ENCODE measurements at places on chromosomes 12 and 14. TPM values are rescaled to one million over a fixed set of nuclear protein-coding genes. Genes with fewer than 3 reads are reported as not detected.

DNA sequence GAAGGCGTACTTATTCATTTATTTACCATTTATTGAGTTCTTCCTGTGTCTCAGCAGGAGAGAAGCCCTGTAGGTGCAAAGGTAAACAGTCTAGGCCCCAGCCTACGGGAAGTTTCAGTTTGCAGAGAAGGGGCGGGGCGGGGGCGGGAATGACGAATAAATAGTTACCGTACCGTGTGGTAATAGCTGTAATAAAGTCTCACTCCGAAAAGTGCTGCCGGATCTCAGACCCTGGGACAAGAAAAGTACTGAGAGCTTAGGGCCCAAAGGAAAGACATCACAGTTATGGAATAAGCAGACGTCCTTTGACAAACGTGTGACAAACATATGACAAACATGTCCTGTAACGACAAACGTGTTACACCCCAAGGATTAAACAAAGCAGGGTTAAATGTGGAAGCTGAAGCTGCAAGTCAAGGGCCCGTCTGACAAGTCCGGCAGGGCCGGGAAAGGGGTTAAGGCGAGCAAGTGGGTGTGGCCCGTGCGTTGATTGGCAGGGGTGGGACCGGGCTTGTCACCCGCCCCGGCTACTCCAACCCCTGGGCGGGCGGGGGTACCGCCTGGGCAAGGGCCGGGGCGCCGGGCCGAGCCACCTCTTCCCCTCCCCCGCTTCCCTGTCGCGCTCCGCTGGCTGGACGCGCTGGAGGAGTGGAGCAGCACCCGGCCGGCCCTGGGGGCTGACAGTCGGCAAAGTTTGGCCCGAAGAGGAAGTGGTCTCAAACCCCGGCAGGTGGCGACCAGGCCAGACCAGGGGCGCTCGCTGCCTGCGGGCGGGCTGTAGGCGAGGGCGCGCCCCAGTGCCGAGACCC is at the start of gene LRP10:
LRP10 (plus strand) TSS at position 517 of the 809 bp plus-strand sequence. CDS start 564 bp downstream, outside the sequence.
- peak; percentile 92 for DNase-seq

- no peak for DNase-seq
These were observed 51.6 kb downstream of the SPTB start for GRCh38 chr14:64828071-64828470.

GRCh38 chr14:28709571-28710305 is 56.8 kb upstream of the FOXG1 start:
- DNase-seq: no peak

MYH6 gene
- 0.23 TPM for total RNA-seq

DNA sequence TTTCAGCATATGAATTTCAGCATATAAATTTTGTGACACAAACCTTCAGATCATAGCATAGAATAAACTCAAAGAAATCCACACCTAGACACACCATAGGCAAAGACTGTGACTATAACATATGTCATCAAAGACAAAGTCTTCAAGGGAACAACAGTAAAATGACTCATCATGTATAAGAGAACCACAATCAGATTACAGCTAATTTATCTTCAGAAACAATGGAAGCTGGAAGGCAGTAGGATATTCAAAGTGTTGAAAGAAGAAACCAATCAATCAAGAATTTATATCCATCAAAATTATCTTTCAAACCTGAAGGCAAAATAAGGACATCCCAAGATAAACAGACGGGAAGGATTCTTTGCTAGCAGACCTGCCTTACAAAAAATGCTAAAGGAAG is 29.0 kb downstream of the DLK1 start:
- no peak for DNase-seq

DNA sequence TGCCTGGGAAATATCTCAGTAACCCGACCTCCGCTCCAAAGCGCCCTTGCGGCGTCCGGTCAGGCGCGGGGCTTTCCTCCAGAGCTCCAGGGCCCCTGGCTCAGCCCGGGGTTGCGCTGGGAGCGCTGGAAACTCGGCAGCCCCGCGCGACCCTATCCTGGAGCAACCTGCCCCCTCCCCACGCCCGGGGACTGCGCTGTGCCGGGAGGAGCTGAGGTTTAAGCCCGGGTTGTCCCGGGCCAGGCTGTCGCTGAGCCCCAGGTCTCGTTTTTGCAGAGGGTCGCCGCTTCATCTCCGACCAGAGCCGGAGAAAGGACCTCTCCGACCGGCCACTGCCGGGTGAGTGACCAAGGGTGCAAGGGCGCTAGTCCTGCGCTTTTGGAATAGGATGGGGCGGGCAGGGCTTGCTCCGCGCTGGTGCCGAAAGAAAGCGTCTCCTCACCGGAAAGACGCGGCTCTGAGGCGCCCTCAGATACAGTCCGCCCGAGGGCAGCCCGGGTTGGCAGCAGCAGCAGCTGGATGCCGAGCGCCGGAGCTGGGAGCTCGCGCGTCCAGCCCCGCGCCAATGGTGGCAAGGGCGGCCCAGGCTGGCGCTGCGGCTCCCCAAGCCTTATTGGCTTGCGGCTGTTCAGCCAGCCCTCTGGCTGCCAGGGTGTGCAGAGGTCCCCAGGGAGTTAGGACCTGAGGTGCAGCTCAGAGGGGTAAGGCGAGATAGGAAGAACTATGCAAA is 1.5 kb downstream of the SPX start:
- DNase-seq: peak; percentile 77

DNA sequence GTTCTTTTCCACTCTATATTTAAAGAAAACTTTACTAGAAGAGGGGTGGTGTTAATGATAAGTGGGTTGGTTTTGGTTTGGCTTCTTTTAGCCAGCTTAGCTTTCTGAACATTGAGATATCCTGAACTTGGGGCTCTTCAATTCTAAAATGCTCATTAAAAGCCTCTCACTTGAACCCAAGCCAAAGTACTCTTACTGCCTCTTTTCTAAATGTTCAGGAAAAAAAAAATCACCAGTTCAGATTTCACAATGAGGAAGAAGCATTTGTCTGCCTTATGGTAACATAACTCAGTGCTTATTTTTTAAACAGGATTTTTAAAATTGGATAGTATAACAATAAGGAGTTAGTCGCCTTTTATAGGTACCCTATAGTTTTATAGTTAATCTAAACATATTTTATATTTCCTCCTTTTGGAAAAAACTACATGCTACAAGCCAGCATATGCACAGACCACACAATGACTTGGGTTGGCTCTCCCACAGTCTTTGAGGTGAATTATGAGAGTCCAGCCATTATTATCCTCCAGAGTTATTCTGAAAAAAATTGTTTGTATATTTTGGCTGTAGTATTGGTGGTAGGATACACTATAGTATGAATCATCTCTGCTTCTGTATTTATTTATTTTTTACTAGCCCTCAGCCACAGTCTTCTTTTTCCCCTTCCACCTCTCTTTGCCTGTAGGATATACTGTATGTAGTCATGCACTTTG is 195.5 kb upstream of the TMPO start:
- no peak for DNase-seq

DNA sequence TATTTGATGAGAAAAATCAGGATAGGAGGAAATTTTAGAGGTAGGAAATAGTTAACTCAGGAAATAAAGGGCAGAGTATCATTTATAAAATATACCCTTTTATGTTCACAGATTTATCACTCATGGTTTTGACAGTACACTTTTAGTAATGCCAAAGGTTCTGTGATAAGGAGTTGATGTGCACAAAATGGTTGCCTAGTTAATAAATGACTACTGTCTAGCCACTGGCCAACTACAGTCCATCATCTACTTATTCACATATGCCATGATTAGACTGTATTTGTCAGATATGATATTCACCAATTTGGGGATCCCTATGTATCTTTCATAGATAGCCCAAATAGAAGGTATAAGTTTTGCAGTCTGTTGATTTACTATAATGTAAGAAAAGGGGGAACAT is 19.2 kb upstream of the GXYLT1 start:
- DNase-seq: no peak

- DNase-seq: no peak
These were observed 113.1 kb downstream of the ITPR2 start for GRCh38 chr12:26719852-26720251.

CEBPE gene
- 0.79 TPM for total RNA-seq

LMO3 gene
- not detected for total RNA-seq

- DNase-seq: no peak
These were observed 22.3 kb downstream of the SLC38A4 start for GRCh38 chr12:46803517-46803916.

DNA sequence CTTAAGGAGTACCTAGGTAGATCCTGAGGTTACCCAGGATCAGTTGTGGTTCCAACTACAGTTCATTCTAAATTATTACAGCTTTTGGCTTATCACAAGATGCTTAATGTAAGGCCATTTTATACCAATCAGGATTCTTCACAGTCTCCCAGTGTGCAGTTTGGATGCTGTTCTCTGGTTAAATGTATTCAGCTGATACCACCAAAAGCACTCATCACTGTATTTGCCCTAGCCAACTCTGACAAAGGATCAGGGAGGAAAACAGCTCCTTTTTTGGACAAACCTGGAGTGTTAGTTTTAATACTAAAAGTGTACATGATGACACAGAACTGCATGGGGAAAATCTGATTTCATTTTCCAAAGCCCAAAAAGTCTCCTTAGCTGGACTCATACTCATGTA is 19.5 kb downstream of the DMAC2L start:
- no peak for DNase-seq

DNA sequence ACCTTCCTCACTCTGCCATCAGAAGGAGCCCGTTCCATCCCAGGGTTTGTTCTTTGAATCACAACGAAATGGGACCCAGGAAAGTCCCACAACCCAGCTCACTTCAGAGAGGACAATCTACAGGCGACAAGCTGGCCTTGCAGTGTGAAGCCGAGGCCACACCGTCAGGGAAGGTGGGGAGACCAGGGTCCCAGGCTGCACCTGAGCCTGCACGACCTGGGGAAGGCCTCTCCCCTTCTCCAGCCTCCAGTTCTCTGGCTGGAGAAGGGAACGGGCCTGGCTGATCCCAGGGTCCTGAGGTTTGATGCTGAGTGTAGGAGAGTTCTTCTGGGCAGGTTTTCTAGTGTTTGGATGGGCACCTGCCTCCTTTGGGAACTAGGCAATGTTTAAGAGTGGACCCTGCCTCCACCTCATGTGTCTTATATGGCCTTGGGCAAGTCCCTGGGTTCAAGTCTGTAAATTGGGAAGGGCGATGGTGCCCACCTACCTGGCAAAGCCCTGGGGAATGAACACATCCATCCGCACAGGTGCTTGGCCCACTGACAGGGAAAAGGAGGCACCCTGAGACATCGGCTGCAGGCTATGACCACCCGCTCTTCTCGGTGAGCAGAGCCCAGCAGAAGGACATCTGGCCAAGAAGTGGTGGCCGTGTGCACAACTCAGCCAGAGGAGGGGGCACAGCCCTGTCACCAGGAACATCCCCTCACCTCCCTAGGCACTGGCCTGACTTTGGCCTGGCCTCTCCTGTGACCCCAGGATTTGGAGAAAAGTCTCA is 77.9 kb upstream of the BCL11B start:
- no peak for DNase-seq

- no peak for DNase-seq
These were observed 107.6 kb downstream of the MGAT4C start for GRCh38 chr12:86148612-86149011.

TAS2R10 gene
- 0.29 TPM for total RNA-seq

DNA sequence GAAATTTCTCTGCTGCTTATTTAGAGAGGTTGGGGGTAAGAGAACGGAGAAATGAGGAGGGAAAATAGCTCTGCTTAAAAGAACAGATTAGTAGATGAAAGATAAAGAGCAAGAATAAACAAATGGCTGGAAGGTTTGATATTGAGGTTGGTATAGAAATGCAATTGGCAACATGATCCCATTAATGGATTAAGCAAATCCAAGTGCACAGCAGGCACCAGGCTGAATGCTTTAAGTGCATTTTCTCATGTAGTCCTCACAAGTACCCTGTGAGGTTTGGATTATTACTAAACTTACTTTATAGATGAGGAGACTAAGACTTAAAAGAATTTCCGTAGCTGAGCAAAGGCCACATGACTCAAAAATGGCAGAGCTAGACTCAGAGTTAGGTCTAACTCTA is 76.9 kb upstream of the ATF1 start:
- no peak for DNase-seq

ERH gene
- 291 TPM for total RNA-seq

DNA sequence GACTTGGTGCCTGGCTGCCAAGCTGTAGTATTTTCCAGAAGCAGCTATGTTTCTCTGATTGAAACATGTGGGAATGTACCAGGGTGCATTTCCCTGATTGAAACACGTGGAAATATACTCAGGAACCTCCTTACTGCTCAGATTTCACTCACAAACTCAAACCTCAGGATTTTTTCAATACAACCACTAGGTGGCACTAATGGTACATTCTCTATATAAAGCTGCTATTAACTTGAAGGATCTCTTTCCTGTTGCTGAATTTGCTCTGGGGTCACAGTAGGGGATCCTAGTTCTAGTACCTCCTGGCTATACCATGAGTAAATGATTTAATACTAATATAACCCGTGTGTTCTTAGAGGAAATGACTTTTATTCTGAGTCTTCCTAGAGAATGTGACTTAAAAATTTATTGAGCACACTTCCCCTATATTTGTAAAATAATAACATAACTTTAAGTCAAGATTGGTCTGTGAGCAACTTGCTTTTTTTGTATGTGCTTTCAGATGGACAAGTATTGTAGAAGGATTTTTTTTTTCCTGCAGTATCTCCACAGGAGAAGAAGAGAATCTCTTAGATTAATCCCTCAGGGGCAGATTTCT is 173.8 kb upstream of the MIS18BP1 start:
- DNase-seq: no peak

RIPK3 gene
- total RNA-seq: 29.4 TPM
